ENCODE measurements at places on chromosomes 13 and 19.

- DNase-seq = no peak
These were observed 93.6 kb downstream of the GPC5 start for GRCh38 chr13:91491980-91492379.

DNA sequence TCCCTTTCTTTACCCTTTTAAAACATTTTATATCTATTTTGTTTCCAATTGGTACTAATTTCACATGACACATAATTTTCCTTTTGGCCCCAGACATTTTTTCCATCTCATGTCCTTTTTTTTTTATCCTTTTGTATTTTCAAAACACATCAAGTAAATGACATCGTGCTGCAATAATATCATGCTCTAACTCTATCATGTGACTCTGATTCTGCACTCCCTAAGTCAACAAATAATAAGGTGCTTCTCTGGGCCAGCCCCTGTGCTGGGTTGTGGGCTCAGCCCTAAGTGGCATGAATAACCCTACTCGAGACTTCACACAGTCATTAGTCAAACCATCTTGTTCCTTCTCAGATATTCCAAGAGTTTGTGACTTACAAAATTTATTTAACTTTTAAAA is 21.7 kb downstream of the NALCN start:
- DNase-seq = no peak

DNA sequence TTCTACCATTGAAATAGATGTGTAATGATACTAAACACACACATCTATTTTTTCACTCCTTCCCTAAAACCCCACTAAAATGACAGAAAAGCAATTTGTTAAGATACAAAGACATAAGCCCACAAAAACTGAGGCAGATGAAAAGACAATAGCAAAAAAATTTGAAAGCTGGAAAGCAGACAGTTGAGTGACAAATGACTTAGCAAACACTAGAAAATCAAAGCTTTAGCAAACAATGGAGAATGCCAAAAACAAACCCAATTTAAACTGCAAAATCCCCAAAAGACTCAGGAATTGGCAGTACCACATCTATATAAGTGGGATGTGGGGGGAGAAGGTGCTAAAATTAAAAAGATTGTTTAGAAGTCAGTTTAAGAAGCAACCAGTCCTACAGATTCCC is 9.5 kb downstream of the TSC22D1 start:
- DNase-seq = no peak

DNA sequence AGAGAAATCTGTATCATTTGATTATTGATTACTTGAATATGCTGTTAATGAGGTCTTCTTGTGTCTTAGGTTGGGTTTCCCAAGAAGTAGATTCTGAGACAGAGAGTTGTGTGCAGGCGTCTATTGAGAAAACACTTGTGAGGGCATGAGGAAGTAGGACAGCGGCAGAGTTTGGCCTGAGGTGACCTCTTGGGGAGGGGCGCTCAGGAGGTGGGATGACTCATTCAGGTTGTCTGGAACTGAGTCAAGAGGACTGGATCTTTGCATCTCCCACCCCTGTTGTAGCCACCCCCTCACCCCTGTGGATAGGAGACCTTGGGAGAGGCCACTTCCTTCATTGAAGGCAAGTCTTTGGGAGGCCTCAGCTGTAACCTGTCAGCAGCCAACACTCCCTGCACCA is 35.2 kb upstream of the WDFY2 start:
- DNase-seq = no peak

DNA sequence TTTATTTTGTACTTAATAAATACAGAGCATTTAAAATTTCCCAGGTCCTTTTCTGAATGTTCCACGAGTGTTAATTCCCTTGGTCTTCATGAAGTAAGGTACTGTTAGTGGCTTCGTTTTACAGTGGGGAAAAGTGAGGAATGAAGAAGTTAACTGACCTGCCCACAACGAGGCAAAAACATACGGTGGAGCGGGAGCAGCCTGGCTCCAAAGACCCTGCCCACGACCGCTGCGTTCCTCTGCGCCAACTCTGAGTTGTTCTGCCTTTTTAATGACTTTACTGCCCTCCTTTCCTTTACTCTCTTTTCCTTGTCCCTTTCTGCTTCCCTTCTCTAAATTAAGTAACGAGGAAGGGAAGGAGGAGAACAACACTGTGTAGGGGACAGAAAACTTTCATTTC is 392.9 kb downstream of the PCDH9 start:
- no peak for DNase-seq

- DNase-seq = no peak
These were observed 6.4 kb downstream of the MYO9B start for GRCh38 chr19:17081672-17082630.

DNA sequence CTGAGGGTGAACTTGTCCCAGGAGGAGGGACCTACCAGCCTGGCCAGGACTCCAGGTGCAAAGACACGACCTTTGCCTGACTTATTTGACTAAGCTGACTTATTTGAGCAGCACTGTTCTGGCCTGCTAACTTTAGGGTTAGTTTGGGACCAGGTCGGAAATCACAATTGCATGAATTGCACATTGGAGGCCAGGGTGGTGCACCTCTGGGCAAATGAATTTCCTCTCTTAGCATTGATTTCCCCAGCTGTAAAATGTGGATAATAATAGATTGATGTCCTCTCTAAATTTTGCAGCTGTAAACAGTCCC is 1.4 kb upstream of the BST2 start:
- no peak for DNase-seq

DNA sequence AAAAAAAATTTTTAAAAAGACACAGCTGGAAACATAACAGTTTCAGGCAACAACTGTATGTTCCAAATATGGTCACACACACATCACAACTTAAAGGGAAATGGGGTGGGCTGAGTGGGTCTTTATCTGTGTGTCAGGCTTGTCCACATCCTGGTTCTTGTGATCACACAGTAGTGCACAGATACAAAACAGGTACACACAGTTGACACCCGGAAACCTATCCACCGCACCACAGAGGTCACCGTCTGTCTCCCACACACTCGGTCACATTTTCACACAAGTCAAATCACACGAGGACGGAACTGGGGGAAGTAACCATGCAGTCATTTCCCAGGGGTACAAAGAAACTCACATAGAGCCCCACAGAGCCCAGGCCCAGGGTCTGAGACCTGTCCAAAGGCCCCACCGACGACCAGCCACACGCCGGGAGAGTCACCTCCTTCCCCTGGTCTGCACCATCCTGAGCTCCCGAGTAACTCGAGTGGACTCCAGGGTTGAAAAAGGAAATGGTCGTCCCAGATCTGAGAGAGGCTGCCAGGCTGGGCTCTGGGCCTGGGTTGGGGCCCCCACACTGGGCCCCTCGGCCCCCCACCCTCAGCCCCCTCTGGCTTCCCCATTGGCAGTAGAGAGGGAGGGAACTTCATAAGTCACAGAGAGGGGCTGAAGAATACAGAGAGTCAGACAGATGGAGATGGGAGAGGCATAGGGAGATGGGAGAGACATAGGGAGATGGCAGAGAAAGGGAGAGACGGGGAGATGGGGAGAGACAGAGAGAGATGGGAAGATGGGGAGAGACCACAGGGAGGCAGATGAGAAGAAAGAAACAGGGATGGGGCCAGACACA is 1.3 kb upstream of the PPAN start:
- DNase-seq = no peak

GRCh38 chr13:111901267-111901915 is 165.6 kb upstream of the SOX1 start:
- no peak for DNase-seq

- no peak for DNase-seq
These were observed 2.1 kb downstream of the MEIS3 start for GRCh38 chr19:47417107-47417745.

GRCh38 chr13:50141375-50141975 is 126.2 kb downstream of the KCNRG start:
- no peak for DNase-seq

- no peak for DNase-seq
These were observed 748 bp upstream of the SIGLEC8 start for GRCh38 chr19:51458899-51459505.

GRCh38 chr19:32200312-32201038 is 144.9 kb upstream of the ZNF507 start:
- DNase-seq = no peak

GRCh38 chr13:28705461-28706083 is 13.2 kb downstream of the SLC46A3 start:
- no peak for DNase-seq

- no peak for DNase-seq
These were observed 13.6 kb upstream of the CRTC1 start for GRCh38 chr19:18669883-18670282.

GRCh38 chr19:44697670-44698034 is 1.3 kb upstream of the CEACAM16 start:
- no peak for DNase-seq

DNA sequence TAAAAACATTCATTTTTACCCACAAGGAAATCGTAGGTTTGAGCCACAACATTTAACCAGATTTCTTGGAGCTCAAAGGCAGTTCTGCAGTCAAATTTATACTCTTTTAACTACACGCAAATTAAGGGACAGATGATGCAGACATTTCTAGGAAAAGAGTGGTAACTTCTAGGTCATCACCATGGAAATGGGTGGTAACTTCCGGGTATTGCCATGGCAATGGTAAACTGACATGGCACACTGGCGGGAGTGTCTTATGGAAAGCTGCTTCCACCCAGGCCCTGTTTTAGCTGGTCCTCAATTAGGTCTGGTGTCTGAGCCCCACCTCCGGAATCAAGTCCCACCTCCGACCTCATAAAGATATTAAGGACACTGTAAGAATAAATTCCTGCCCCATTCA is 10.4 kb upstream of the LYPD5 start:
- no peak for DNase-seq

DNA sequence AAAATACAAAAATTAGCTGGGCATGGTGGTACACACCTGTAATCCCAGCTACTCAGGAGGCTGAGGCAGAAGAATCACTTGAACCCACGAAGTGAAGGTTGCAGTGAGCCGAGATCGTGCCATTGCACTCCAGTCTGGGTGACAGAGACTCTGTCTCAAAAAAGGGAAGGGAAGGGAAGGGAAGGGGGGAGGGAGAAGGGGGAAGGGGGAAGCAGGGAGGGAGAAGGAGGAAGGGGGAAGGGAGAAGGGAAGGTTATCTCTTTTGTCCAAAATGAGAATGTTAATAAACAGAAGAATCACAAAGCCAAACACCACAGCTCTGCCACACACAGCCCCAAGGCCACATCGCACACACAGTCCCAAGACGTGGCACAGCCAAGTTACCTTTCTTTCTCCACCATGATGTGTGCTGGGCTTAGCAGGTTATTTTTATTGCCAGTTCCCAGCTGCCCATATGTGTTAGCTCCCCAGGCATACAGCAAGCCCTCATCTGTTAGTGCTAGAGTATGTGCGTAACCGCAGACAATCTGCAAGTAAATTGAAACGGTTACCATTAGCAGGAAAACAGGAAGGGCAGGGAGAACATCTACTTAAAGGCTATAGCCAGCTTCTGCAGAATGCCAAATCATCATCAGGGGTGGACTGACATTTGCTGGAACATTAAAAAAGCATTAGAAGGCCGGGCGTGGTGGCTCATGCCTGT is 34.3 kb downstream of the RCBTB1 start:
- no peak for DNase-seq

GRCh38 chr19:50322234-50322633 is 6.9 kb downstream of the KCNC3 start:
- DNase-seq = no peak

GRCh38 chr19:35533822-35534392 is 651 bp downstream of the GAPDHS start:
- DNase-seq = no peak

- no peak for DNase-seq
These were observed 91.3 kb downstream of the KCNRG start for GRCh38 chr13:50106559-50106958.

DNA sequence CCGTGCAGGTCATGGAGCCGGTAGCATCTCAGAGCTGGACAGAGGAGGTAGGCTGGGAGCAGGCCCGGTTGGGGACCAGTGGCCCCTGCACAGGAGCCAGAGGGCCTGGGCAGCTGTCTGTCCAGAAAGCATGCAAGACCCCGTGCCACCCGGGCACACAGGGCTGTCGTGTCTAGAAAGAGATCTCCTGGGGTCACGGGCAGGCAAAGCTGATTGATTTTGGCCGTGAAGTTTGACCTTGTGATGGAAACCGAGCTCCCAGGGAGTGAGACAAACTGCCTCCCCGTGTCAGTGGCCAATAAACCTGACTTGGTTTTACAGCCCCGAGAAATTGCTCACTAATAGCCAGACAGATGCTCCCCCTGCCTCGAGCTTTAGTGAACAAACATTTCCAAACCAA is 98.8 kb downstream of the KDM4B start:
- no peak for DNase-seq

GRCh38 chr13:24203811-24204210 is 43.3 kb downstream of the SPATA13 start:
- no peak for DNase-seq

GRCh38 chr19:42066075-42066754 is 3.8 kb downstream of the GRIK5 start:
- no peak for DNase-seq

DNA sequence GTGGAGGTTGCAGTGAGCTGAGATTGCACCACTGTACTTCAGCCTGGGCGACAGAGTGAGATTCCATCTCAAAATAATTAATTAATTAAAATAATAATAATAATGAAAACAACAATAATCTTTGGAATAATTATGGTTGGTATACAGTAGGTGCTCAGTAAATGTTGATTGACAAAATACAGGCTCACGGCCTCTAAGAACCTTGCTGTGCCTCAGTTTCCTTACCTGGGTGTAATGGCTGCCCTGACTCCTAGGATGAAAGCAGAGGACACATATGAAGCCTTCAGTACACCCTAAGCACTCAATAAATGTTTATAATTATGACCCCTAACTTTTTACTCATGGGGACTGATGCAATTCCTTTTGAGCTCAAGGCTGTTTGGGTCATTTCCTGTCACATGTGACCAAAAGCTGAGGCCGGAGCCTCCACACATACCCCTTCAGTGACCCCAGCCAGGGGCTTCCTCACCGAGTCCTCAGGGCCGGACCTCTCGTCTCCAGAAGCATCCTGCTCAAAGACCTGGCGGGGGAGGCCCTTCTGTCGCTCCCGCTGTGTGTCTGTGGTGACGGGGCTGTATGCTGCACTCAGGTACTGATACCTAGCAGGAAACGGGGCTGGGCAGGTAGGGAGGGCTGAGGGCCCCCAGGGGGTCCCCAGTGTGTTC is 10.5 kb downstream of the DOCK6 start:
- no peak for DNase-seq

- no peak for DNase-seq
These were observed 26.0 kb downstream of the OBI1 start for GRCh38 chr13:78632996-78633395.

GRCh38 chr13:46665633-46666482 is 112.9 kb downstream of the LRCH1 start:
- no peak for DNase-seq
